ENCODE measurements at places on chromosomes 3 and 15. TPM values are rescaled to one million over a fixed set of nuclear protein-coding genes. Genes with fewer than 3 reads are reported as not detected.
A peak's percentile ranks its signal among the peaks of the same experiment; 100 is the strongest.

The IL5RA gene
- not detected for total RNA-seq

DNA sequence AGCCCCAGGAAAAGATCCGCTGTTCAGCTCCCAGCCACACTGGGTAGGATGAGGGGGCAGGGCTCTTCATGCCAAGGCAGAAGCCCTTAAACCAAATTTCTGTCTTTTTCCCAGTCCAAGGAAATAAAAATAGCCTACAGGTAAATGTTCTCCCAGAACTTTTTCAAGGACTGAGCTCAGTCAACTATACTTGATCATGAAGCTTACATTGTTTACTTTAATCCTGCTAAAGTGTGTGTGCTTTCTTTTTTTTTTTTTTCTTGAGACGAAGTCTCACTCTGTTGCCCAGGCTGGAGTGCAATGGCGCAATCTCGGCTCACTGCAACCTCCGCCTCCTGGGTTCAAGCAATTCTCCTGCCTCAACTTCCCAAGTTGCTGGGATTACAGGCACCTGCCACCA, 17.9 kb downstream of the CLDN18 start:
- no peak for DNase-seq

DNA sequence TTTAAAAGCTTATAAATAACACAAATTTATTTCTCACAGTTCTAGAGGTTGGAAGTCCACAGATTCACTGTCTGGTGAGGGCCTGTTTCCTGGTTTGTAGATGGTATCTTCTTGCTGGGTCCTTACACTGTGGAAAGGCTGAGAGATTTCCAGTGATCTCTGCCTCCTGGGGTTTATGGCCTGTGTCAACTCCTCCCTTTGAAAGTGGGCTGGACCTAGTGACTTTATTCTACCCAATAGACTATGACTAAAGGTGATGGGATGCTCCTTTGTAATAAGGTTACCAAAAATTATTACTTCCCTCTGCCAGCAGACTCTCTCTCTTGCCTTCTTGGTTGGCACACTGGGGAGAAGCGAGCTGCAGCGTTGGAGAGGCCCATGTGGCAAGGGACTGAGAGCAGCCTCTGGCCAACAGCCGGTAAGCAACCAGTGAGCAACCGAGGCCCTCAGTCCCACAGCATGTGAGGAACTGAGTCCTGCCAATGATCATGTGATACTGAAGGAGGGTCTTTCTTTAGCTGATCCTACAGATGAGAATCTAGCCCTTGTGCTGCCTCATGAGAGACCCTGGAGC, 14.0 kb upstream of the COPG1 start:
- no peak for DNase-seq

The ZNF639 gene
- total RNA-seq: 39.2 TPM

DNA sequence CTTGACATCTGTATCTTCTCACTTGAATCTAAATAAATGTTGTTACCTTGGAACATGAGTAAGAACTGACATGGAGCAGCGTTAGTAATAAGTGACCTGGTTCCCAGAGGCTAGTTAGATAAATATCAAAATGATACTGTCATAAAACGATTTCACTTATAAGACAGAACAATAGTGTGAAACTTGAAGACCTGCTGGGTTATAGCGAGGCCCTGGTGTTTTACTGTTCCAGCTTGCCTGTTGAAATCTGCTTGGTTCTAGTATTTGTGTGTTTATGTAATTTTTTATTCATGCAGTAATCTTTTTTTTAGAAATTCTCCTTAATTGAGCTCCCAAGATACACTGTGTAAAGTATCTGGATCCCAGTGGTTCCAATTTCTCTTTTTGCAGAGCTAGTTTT, 129.4 kb downstream of the CACNA2D3 start:
- DNase-seq: no peak

DNA sequence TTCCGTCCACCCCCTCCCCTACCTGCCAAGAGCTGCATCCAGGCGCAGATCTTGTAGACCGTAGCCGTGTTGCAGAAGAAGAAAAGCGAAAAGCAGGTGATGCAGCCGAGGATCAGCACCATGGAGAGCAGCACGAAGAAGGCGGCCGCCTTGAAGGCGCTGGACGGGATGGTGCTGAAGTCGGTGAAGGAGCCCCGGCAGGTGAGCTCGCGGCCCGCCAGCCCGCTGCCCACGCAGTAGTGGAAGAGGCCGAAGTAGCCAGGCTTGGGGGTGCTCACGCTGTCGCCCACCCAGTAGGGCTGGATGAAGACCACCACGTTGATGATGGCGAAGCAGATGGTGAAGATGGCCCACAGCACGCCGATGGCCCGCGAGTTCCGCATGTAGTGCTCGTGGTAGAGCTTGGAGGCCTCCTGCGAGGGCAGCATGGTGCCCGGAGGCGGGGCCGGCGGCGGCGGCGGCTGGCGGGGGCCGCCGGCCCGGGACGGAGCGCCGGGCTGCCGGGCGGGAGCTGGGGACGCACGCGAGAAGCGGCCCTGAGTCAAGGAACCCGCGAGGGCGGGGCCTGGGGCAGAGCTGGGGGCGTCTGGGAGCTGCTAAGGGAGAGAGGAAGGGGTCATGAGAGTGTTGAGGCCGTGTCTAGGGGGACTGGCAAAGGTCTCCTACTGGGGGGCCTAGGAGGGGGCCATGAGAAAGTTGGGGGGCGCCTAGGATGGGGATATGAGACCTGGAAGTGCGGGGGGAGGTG, 1.2 kb downstream of the LHFPL4 start:
- peak; percentile 34 for DNase-seq

- no peak for DNase-seq
Observed at GRCh38 chr3:2653706-2654105, 456.5 kb downstream of the IL5RA start.

GRCh38 chr3:170414202-170414663, 4.4 kb upstream of the CLDN11 start:
- DNase-seq: peak; percentile 78

DNA sequence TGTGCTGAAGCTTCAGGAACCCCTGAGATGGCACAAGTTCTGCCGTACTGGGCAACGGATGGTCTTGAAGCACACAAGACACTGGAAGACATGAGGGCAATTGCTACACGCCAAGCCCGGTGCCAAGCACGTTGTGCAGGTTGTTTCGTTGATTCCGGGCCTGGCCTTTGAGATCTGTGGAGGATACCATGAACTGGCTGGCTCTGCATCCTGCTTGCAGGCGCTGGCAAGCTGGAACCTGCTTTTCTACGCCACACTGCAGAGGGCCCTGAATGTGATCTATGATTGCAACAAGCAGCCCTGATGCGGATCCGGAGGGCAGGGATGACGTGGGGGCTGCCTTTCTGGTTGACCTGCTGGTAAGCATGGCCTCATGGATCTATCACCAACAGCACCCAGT, 262.5 kb upstream of the ATP10A start:
- no peak for DNase-seq

GRCh38 chr3:187741403-187742350, 3.6 kb downstream of the BCL6 start:
- DNase-seq: peak; percentile 81

GRCh38 chr3:153192327-153192726, 30.3 kb downstream of the RAP2B start:
- no peak for DNase-seq

GRCh38 chr3:87895983-87896382, 162.8 kb downstream of the CGGBP1 start:
- no peak for DNase-seq

DNA sequence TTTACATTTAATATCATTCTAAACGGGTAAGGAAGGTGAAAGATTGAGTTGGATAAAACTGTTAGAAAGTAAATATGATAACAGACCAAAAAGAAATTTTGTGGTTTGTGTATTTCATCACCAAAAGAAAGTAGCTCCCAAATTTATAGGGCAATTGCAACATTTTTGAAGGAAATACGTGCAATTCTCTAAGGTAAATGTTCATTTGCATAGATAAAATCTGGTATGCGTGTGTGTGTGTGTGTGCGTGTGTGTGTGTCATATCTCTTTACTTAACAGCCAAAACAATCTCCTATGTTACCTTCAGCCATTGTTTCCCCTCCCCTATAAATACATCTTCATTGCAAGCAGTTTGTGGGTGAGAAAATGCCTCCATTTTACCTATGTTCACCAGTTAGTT, 208.4 kb downstream of the TNIK start:
- DNase-seq: no peak

DNA sequence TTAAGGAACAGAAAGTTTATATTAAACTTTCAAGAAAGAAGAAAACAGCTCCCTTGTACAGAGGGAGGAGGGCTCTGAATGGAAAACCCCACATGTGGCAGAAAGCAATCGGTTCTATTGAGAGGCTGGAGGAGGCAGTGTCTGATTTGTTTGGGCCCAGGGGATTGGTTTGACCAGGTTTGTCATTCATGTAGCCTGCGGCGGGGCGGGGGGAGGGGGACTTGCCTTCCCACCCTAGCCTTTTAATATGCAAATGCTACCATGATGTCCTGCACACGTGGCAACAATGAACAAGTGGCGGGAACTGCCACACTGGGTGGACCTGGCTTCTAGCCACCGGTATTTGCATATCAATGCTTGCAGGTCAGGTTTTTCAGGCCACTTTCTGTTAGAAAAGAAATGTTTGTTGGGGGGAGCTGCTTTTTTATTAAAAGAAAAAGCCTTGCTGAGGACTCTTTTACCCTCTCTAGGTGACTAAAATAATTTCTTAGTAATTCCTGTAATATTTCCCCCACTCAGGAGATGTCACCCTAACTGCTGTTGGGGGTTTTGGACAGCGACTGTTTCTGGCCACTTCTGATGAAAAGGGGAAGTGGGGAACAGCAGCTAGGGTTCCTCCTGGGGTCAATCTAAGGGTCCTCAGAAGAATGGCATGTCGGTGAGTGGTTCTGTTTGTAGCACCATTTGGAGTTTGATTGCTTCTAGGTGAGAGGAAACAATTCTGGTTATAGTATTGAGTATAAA, 691.2 kb downstream of the TBL1XR1 start:
- no peak for DNase-seq

Measured in SK-MEL-5 (cell line).